ENCODE measurements at places on chromosomes 3 and 15.

DNA sequence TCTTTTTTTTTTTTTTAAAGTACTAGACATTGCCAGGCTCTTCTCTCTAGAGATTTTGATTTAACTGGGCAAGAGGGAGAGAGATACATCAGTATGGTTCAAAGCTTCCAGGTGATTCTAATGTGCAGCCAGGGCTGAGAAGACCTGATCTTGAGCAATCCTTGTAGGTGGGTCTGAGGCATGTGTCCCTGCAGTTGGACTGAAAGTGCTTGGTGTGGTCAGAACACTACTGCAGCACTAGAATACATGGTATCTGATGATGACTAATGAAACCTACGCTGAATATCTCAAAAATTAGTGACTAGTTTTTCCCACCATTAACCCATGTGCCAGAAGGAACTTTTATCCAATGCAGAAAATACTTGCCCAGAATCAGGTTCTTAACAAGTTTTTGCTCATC is 34.4 kb upstream of the MYO5C start:
- no peak for DNase-seq

DNA sequence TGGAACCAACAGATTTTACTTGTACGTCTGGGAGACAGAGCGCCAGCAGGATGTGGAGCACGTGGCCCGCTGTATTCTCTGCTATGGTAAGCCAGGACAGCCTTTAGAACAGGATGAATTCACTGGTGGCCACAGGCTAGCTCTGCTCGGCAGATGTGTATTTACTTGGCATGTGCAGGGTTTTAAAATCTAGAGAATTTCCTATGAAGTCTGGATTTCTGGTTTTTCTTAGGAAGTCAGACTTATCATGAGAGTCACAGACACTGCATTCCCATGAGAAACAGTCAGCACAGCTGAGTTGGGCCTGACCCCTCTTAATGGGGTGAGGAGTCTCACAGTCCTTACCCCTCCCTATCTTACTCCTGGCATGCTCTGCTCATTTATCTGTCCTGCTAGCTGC is 84.6 kb upstream of the COL6A5 start:
- DNase-seq = no peak

- DNase-seq = no peak
Measured at GRCh38 chr15:31058236-31058962, 43.1 kb downstream of the TRPM1 start.

GRCh38 chr15:74124759-74125158 is 5.6 kb upstream of the ISLR2 start:
- DNase-seq = no peak

DNA sequence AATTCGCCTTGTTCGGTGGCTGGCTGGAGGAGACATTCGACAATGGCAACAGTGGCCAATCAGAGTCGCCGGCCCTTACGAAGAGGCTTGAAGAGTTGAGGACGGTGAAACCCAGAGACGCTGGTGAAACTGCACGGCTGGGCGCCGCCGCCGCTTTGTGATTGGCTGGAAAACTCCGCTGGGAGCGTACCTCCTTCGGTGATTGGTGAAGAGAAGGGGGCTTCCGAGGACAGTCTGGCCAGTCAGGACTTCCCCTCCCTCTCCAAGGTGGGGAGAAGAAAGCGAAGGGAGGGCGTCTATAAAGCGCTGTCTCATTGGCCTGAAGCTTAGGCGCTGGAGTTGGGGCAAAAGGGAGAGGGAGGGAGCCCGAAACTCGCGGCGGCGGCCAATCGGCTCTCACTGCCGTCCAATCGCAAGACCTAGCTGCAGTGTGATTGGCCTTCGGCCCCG is 554 bp upstream of the GSK3B start:
- no peak for DNase-seq

DNA sequence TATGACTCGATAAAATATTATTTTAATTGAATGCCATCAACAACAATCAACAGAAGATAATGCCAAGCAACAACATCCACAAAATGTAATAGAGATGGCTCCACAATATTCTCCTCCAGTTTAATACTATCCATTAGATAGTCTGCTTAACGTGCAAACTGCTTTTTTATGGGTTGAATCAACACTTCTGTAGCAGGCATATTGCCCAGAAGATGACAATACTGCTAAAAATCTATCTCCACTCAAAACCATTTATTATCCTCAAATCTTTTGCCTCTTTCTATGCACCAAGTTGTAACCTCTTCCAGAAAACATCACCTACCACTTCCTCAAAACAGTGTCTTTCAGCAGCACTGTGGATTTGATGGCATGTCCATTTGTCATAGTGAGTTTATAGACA is 295.7 kb upstream of the LMCD1 start:
- no peak for DNase-seq

GRCh38 chr3:147655236-147655635 is 246.1 kb downstream of the ZIC1 start:
- DNase-seq = no peak

DNA sequence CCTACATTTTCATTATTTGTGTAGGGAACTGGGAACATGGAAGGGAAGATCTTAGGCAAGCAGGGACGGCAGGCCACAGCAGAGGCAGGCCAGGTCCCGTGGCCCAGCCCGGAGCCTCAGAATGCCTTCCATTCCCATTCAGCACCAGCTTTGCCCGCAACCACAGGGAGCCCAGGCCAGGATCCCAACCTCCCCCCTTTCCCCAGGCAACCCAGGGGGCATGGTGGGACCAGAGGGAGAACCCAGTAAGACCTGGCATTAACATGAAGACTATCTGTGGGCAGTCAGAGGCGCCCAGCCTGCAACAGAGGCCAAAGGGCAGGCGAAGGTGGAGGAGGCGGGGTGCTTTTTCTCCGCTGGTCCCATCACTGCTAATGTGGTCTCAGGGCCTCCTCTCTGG is 135.6 kb downstream of the TPRA1 start:
- DNase-seq = no peak

DNA sequence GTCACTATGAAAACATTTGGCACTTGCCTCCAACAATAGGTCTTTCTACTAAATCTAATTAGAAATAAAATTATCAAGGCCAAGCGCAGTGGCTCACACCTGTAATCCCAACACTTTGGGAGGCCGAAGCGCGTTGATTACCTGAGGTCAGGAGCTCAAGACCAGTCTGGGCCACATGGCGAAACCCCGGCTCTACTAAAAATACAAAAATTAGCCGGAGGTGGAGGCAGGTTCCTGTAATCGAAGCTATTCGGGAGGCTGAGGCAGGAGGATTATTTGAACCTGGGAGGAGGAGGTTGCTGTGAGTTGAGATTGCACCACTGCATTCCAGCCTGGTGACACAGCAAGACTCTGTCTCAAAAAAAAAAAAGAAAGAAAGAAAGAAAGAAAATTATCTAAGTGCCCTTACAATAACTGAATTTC is 1.6 kb upstream of the PLD1 start:
- no peak for DNase-seq

GRCh38 chr3:178671377-178671776 is 135.1 kb downstream of the KCNMB2 start:
- no peak for DNase-seq

GRCh38 chr3:49007771-49008528 is 759 bp downstream of the WDR6 start:
- peak; percentile 87 for DNase-seq

DNA sequence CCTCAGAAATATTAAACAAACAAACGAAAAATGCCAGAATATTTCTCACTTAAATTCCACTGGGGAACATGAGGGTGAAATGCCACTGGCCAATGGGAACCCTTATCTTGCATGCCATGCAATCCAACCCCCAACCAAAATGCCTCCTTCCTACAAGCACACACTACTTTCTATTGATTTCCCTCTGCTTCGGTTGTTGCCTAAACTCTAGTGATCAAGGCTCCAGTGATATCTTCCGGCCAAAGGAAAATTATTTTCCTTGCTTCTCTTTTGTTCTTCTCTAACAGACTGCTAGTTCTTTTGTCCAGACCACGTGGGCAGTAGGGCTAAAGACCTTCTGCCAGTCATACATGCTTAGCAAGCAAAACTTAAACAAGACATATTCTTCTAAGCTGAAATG is 115.7 kb downstream of the TMCC1 start:
- no peak for DNase-seq

DNA sequence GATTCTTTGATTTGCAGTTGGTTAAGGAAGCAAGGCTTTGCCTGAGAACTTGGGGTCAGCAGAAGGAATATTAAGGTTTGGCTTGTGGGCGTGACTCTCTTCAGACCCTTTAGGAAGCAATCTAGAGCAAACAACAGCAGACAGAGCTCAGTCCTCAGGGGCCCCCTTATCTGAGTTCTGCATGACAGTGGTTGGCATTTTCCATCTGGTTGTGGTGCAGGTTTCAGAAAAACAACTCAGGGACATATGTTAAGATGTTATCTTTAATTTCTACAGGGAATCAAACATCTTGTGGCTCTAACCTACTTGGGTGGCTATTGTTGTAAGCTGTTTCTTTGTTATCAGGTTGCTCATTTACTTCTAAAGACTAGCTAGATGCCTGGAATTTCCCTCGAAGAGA is 141.4 kb downstream of the VPS8 start:
- no peak for DNase-seq

DNA sequence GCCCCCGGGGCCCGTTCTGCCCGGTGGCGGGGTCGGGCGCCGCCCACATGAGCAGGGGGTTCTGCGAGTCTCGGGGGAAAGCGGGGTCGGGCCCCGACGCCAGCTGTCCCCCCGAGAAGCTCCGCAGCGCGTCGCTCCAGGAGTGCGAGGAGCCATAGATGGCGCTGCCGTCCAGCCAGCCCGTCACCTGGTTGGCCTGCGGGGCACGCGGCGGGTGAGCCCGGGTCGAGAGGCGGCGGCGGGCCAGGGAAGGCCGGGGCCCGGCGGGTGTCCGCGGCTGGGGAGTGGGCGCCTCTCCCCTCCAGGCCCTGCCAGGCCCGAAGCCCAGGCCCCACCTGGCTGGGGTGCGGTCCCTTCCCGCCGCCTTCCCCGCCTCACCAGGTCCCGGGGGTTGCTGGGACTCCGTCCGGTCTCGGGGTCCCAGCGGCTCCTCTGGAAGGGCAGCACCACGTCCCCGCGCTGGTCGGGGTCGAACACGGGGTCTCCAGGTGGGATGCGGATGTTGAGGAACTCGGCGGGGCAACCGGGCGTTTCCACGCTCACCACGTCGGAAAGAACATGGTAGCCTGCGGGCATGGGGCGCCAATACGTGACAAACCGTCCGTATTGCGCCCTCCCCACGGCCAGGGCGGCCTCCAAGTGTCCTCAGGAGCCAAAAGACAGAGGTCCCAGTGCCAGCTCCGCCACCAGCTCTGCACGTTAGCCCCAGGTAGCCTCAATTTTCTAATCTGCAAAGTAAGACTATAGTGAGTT is 2.4 kb downstream of the DUOX2 start:
- DNase-seq = no peak

- peak; percentile 1 for DNase-seq
Measured at GRCh38 chr15:98547741-98548138, 100.6 kb upstream of the IGF1R start.

GRCh38 chr3:34374521-34374920 is 576.1 kb downstream of the PDCD6IP start:
- DNase-seq = no peak

DNA sequence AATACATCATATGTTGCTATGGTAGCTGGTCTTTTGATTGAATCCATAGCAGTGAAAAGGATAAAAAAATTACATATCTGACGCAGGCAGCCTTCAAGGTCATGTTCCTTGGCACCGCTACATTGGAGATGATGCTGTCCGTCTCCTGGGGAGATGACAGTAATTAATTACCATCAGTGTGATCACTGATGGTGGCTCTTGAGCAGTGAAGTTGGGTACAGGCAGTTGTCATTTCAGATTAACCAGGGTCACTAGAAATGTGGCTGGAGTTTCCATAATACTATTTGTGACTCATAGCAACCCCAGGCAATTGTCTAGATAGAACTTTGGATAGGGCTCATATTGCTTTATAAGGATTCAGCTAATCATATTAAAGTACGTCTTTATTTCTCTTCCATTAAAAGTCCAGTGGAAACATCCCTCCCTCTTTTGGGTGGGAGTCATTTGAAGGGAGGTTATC is 136.3 kb downstream of the THSD4 start:
- DNase-seq = no peak

- peak; percentile 54 for DNase-seq
Measured at GRCh38 chr3:184320104-184320445, 5.7 kb downstream of the EIF4G1 start.

DNA sequence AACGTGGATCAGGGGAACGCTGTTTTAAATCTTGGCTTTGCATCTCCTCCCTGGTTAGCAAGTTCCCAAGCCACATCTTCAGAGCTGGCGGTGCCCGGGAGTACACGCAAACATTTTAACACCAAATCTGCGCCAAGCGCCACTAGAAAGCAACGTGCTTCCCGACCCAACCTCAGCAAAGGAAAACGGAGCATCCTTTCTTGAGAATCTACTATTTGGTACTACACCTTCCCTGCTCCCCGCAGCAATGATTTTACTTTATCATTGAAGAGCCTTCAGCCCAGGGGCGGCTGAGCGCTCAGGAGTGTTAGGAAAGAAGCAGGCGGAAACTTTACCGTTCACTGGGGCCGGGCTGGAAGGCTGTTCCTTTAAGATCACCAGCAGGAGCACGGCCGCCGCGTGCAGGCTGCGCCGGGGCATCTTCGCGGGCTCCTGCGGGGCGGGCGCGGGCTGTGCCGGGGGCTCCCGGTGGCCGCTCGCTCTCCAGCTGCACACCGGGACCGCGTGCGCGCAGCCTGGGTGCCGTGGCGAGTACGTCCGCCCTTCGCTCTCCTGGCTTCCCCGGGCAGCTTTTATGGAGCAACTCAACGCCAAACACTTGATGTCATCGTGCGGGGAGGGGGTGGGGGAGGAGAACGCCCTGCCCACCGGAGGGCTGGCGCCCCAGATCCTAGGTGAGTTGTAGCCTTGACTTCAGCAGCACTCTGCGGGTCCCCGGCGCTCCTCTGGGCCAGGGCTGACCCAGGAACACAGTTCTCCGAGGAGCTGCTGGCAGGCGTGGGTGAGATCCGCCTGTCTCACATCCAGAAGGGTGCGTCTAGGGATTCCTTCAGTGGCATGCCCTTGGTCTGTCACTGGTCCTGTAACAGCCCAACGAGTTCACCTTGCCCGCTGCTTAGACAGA is at the start of gene CA12:
CA12 (minus strand) TSS at position 546 of the 904 bp plus-strand sequence; CDS start at position 420, 126 bp downstream.
- DNase-seq = peak; percentile 14

DNA sequence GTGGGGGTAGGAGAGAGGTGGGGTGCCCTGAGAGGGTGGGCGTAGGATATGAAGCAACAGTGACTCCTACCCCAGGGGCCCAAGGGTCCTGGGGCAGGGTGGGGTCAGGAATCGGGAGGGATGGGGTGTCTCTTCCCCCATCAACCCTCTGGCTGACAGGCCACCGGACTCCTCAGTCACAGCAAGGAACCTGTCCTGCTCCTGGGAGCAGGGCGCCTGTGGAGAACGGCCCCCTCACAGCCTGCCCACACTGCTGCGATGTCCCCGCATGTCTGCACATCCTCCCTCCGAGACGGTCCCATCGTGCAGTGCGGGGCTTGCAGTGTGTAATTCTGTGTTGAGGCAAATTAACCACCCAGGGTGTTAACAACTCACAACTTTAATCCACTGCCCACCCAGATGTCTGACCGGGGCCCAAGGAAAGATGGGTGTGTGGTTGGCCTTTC is 2.7 kb downstream of the TM4SF19 start:
- DNase-seq = no peak
